Activated effector memory CD4-positive, alpha-beta T cell treated with Interleukin-2 at 50 U/mL for 16 hours (primary cell): ENCODE measurements at places on chromosomes 3 and 15.

GRCh38 chr3:134677987-134678308, 27.1 kb upstream of the KY start:
- DNase-seq, result no peak

GRCh38 chr3:23246651-23247050, 43.5 kb downstream of the UBE2E2 start:
- no peak for DNase-seq

GRCh38 chr3:70120357-70120966, 120.9 kb downstream of the SAMMSON start:
- DNase-seq, result no peak

DNA sequence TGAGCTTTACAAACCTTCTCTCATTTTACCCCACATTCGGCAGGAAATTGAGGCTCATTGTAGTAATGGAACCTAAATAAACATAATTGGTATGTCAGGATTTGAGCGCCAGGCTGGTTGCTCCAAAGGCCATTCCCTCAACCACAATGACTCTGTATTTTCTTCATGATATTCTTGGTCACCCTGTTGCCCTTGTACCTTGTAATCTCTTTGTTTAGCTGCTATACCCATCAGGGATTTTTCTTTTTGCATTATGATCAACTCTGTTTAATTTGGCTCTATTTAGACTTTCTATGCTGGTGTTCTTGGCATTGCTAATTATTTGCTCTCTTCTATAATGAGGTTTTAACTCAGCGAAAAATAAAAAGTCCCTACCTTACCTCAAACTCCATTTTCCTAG, 29.8 kb downstream of the DUOX2 start:
- no peak for DNase-seq

- DNase-seq, result no peak
These were observed 266.1 kb downstream of the SLC9A9 start for GRCh38 chr3:143581972-143582722.

DNA sequence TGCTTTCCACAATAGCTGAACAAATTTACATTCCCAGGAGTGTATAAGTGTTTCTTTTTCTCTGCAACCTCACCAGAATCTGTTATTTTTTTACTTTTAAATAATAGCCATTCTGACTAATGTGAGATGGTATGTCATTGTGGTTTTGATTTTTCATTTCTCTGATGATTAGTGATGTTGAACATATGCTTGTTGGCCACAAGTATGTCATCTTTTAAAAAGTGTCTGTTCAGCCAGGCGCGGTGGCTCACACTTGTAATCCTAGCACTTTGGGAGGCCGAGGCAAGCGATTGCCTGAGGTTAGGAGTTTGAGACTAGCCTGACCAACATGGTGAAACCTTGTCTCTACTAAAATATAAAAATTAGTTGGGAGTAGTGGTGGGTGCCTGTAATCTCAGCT, 619.3 kb downstream of the SI start:
- no peak for DNase-seq

- peak; percentile 41 for DNase-seq
These were observed 1.3 kb downstream of the TLE3 start for GRCh38 chr15:70096215-70097062.

DNA sequence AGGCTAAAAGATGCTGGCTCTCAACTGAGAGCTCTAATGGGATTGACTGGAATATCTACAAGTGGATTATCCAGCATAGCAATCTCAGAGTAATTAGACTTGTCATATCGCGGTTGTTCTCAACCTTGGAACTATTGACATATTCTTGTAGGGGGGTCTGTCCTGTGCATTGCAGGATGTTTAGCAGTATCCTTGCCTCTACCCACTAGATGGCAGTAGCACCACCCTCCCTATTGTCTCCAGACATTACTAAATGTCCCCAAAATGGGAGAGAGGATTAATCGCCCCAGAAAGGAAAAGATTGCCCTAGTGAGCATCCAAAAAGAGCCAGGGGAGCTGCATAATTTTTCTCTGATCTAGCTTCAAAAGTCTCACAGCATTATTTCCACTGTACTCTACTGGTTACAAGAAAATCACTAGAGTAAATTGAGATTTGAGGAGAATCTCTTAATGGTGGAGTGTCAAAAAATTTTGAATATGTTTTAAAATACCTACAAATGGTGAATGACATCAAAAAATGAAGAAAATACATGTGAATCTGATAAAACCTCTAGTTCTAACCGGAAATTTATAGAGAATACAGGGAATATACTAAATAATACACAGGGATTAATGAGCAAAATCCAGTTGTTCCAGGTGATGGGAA, 388.2 kb upstream of the AGTR1 start:
- no peak for DNase-seq

GRCh38 chr3:78201091-78201490, 1161.2 kb downstream of the ROBO2 start:
- DNase-seq, result no peak

DNA sequence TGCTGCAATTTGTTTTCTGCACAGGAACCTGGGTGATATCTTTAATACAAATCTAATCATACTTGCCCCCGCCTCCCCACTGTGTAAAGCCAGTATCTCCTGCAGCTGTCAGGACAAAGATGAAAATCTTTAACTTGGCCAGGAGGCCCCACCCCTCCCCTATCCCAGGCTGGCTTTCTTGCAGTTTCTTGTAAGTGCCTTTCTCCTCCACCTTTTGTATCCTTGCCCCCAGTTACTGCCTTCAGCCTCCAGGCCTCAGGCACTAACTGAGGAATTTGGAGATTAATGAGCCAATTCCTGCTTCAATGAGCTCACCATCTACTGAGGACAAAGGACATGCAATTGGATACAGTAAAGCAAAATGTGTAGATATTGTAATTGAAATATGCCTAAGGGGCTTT, 6.5 kb downstream of the GCSAM start:
- DNase-seq, result no peak

- no peak for DNase-seq
These were observed 862.6 kb downstream of the AGBL1 start for GRCh38 chr15:86942285-86942684.

- no peak for DNase-seq
These were observed at the start of gene ILDR1 for GRCh38 chr3:122021811-122022401. Gene ILDR1, minus strand, starts transcription at chr3:122022247. Its CDS starts 170 bp downstream, at chr3:122022077.

GRCh38 chr3:5096336-5097008, 25.6 kb upstream of the ARL8B start:
- DNase-seq, result no peak

GRCh38 chr15:92000709-92001108, 147.2 kb downstream of the SLCO3A1 start:
- no peak for DNase-seq

DNA sequence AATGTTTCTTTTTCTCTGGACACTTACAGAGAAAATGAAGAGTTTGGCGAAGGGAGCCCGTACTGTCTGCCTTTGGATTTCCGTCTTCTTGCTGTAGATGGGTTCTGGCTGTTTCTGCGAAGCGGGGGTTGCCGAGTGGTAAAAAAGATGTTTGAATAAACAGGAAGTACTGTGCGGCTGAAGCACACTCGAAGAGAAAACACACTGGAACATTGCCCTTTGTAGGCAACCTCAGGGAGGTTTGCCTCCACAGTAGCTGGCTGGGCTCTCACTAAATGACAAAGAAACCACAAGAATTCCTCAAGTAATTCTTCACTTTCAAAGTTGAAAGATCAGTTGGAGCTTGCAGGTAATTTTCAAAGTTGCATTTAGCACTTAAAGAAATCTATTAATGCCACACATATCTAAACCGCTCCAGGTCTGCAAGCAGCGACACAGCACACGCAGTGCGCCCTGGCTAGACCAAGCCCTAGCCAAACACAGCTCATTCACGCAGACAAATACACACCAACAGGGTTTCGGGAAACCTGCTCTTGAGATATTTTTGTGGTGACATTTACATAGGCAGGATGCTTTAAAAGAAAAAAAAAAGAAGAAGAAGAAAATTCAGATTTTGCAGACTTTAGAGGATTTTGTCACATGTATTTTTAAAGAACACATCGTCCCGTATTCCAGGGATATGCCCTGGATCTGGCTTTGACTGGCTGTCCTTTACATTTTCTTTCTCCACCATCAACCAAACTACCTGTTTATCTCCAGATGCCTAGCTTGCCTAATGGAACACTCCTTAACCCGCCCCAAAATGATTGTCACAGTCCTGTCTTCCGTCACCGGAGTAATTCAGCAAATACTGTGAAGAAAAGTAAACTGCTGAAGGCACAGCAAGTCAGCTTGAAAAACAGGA, 452.8 kb downstream of the FOXP1 start:
- peak; percentile 62 for DNase-seq

DNA sequence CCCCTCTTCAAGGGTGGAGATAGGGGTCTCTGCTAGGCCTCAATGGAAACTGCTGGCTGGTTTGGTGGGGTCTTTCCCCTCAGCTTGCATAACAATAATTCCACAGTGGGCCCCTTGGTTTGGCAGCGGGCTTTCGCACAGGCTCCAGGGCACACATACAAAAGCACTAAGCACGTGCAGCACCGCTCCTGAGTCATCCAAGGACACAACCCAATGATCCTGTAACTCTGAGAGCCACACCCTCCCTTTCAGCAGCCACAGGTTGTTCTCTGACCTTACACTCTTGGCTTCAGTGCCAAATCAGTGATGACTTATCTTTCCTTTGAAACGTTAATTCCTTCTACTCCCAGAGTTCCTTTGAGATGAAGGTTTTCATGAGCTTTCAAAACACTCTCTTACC, 41.7 kb downstream of the DAPK2 start:
- DNase-seq, result no peak
